ENCODE measurements at places on chromosomes 12 and 14.

DNA sequence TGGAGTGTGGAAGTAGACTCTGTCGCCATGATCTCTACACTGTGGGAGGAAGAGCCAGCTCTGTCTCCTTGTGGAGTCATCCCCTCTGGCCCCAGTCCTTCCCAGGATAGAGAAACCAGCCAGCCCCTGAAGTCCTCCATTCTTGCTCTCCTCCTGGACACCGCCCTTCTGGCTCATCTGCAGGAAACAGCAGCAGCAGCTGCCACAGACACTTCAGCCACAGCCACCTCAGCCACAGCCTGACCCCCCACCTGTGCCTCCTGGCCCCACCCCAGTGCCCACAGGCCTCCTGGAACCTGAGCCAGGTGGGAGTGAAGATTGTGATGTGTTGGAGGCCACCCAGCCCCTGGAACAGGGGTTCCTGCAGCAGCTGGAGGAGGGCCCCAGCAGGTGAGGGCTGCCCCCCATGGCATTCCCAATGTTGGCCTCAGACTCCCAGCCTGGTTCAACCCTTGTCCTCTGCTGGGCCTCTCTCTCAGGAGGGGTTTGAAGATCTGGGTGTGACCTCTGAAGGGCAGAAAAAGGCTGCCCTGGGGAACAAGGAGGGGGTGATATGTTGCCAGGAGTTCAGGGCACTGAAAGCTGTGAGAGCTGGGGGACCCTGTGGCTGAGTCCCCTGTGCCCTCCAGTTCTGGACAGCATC lies 10.5 kb downstream of the PRPF40B start:
- DNase-seq: no peak

- no peak for DNase-seq
These were observed 205.7 kb downstream of the TTC7B start for GRCh38 chr14:90610346-90611040.

GRCh38 chr12:32533971-32534590 lies 134.7 kb downstream of the FGD4 start:
- DNase-seq: peak; percentile 66

DNA sequence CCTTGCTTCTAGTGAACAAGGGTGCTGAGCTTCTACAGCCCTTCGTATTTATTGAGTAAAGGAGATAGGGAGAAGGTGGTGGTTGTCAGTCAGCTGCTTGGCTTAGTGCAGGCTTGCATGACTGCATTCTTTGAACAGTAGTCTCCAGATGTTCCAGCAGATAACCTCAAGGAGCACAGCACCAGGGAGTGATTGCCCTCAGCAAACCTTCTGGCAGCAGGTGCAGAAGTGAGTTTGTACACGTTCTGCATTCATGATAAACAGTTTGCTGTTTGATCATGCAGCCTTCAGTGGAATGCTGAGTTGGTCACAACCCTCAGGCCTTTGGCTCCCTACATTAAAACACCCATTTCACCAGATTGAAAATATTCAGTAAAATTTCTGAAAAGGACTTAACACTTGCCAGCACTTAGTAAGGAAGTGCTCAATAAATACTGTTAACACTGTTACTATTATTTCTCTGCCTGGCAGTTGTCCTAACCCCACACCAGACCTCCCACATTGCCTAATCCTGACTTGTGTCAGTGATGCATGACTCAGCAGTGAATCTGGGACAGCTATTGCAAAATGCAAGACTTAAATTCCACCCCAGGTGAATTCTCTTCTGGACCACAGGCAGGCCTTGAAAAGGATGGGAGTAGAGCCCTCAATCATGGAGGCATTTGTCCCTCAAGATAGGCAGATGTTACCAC lies 18.9 kb upstream of the CARMIL3 start:
- DNase-seq: peak; percentile 50

DNA sequence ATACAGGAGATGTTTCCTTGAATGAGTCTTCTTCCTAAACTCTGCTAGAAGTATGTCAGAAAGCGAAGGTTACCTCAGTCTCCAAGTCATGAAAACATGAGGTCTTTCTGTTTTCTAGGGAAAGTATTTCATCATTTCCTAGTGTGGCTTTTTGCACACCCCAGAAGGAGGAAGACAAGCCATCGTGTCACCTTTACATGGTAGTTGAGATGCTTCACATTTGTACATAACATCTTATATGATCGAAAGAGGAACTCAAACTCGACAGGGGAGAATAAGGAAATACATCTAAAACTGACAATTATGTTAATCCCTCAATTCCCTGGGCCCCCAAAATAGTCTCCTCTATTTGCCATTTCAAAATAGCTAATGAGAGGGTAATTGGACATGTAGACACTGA lies 214.1 kb upstream of the PLEKHG7 start:
- DNase-seq: no peak

GRCh38 chr14:100104523-100105300 lies 39.5 kb downstream of the EVL start:
- no peak for DNase-seq

DNA sequence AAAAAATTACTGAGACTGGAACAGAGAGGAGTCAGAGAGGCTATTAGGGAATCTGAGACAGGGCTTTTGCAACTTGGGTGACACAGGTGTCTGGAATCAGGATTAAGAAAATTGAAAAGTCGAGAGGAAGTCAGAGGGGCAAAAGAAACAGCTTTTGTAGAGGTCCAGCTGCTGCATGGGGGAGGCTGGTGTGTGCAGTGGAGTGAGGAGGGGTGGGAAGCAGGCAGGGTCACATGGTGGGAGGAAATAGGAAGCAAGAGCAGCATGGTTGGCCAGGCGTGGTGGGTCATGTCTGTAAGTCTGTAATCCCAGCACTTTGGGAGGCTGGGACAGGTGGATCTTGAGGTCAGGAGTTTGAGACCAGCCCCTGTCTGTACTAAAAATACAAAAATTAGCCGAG lies 69.7 kb upstream of the VRK1 start:
- DNase-seq: no peak

- DNase-seq: no peak
These were observed 12.1 kb upstream of the IPO8 start for GRCh38 chr12:30707613-30708342.

- no peak for DNase-seq
These were observed 17.6 kb downstream of the ANKRD9 start for GRCh38 chr14:102491786-102492530.

GRCh38 chr14:67900231-67900630 lies 80.7 kb downstream of the RAD51B start:
- no peak for DNase-seq

Data from hematopoietic multipotent progenitor cell treated with erythropoietin and hydrocortisone succinate and interleukin-3 and kit ligand, for 6 days (in vitro differentiated cells).